Activated T-cell treated with anti-CD3 and anti-CD28 coated beads for 1 hour (primary cell): ENCODE measurements at places on chromosomes 7 and 10.

- DNase-seq: no peak
Observed at GRCh38 chr7:136183981-136184380, 206.8 kb upstream of the MTPN start.

- peak; percentile 1 for DNase-seq
Observed at GRCh38 chr10:15585303-15585715, 134.4 kb downstream of the ITGA8 start.

DNA sequence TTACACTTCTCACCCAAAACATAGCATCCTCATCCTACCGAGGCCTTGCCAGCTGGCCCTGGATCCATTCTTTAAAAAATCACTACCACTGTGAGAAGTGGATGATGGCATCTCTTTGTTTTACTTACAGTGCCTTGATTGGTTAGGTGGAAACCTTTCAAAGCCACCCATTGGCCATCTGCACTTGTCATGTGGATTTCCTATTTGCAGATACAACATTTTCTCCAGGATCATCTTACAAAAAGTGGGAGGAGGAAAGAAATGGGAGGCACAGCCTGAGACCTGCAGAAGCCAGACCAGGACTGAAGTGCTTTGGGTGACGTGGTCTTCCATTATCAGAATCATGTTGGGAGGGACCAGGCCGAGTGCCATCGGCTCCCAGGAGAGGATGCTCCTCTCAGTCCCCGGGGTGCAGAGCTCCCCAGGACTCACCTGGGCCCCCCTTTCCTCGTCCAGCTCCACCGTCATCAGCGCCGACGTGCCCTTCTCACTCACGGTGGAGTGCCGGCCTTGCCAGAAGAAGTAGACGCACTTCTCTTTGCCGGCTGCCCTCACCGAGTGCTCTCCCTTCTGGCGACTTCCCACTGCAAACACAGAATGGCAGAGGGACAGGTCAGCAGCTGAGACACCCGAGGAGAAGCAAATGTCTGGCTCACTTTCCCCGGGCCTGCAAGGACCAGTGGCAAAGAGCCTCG lies 161.2 kb downstream of the SVIL start:
- no peak for DNase-seq

GRCh38 chr10:121268863-121269432 lies 329.3 kb downstream of the FGFR2 start:
- no peak for DNase-seq

DNA sequence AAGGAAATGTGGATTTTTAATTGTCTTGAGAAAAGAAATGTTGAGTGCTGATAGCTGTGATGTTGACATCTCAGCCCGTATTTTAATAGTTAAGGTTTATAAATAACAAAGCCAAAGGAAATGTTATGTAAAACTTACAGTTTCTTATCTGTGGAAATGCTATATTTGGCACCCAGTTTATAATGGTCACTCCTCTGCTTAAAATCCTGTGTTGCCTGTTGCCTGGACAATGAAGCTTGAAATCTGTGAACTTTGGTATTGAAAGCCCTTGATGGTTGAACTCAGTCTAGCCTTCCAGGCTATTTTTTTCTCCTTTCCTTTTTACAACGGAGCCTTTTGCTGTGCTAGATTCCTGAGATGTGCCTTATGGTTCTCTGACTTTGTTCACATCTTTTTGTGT lies 46.5 kb downstream of the MCU start:
- DNase-seq: no peak

- DNase-seq: no peak
Observed at GRCh38 chr7:30378275-30378674, 93.9 kb downstream of the ZNRF2 start.

DNA sequence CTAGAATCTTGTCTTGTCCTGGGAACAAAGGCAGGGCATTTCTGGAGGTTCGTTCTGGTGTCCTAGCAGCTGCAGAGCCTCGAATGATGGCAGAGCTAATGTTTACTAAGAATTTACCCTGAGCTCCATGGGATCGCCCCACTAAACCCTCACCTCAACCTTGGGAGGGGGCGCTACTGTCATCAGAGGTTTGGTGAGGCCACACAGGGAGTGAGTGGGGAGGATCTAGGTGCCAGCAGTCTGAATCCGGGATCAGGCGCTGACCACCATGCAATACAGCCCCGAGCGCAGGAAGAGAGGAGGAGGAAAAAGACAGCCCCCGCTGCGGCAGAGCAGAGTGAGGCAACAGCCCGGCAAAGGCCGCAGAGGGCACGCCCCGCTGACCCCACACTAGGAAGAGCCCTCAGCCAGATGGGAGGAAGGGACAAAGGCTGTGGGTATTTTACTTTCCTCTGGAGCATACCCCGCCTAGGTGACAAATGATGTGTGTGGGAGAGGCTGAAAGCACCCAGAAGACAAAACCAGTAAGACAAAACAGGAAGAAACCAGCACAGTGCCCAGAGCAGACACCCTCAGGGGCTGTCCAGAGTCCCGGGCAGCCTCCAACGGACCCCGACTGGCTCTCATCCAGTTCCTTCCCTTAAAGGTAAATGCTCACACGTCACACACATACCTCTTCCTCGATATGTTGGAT lies 103.5 kb downstream of the FAM53B start:
- no peak for DNase-seq

DNA sequence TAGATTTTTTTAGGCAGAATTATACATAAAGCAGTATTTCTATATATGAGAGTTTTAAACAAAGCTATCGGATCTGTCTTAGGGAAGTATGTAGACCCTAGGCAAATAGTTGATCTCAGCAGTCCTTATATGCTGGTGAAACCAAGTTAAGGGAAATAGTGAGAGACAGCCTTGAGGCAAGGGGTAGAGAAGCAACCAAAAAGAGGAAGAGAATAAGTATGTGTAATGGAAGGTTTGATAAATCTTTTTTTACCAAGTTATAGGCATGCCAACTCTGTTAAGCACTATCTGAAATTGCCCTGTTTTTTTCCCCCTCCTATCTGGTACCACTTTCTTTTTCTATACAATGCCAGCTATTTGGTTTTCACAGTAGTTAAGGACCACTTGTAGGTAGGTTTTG lies 19.9 kb downstream of the SPAG6 start:
- no peak for DNase-seq

- peak; percentile 48 for DNase-seq
Observed at GRCh38 chr7:151168003-151168786, 701 bp upstream of the GBX1 start.

- DNase-seq: no peak
Observed at GRCh38 chr7:133761443-133761842, 365.7 kb upstream of the LRGUK start.

DNA sequence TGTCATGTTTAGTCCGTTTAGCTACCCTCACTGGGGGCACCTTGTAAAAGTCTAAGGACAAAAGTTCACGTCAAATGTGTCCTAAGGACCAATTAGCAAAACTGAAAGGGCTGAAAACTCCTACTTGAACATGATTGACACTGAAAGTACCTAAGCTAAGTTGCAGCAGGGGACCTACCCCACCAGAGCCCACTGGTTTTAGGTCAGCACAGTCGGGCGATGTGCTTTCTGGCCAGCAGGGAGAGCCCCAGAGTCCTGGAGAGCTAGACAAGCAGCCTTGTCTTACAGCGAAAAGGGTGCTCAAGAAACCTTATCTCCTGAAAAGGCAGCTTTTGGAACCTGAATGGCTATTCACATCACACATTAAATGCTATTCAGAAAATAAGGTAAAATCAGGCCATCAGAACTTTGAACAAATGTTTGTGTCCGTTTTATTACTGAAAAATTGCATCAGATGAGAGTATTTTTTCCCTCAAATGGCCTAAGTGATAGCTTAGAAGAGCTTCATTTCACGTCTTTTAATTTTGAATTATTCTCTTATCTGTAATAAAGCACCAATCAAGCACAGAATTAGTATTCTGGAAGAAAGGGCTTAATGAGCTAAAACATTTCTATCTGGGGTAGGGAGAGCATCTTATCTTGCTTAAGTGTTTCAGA lies 52.2 kb upstream of the MKI67 start:
- peak; percentile 18 for DNase-seq

- no peak for DNase-seq
Observed at GRCh38 chr7:70314221-70314620, 715.9 kb downstream of the AUTS2 start.

DNA sequence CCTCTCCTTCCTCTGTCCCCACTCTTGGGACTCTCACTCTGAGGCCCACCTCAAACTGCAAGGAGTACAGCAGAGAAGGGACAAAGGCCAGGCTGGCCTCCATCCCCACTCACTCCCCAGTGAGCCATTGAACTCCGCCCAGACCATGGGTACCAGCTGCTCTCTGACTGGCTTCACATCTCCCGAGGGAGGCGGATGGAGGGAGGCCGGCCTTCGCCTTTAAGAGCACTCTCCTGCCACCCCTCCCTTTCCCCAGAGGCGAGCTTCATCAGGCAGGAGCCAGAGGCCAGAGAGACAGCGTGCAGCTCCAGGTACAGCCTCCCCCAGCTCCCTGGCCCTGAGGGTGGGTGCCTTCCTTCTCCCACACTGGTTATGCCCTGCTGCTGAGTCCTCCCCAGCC lies 1.8 kb upstream of the LDB3 start:
- DNase-seq: no peak

DNA sequence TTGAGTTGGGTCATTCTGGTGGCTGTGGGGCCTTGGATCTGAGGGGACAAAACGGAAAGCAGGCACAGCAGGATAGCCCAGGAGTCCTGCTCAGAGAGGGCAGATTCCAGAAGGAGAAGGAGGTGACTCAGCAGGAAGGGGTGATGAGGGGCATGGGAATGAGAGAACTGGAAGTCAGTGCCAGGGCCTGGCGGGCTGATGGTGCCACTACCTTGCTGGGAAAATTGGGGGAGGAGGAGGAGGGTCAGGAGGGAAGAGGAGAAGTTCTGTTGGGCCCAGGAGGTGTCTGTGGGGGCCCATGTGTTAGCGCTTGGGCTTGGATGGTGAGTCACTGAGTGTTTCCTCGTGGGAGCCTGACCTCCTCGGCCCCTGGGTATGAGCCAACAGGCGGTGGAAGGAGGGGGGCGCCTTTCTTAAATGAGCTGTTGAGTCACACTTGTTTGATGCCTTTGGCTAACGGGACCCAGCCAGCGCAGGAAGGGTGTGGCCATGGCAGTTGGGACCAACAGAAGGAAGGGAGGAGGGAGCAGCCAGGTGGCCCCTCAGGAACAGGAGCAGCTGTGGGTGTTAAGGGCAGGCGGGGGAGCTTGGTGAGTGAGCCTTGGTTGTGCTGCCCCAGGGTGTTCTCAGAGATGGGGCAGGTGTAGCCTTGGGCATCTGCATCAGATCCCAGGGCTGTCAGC lies 130.0 kb upstream of the BTBD16 start:
- no peak for DNase-seq

- no peak for DNase-seq
Observed at GRCh38 chr7:50190776-50191175, 97.7 kb upstream of the ZPBP start.

DNA sequence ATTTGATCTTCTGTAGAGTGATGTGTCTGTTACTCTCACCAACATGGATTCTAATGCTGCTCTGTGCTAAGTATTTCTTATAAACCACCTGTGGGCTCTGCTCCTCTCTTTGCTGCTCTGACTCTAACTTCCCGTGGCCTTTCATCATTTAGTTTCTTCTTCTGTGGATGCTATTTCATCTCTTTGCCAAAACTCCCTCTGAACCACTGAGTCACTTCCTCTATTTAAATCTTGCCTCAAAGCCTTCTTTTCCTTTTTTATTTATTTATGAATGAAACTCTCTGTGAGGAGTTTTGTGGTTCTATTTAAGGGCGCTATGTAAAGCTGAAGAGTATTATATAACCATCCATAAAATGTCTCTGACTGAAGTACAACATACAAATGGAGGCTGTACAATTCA lies 538.5 kb downstream of the SUGCT start:
- DNase-seq: no peak

- no peak for DNase-seq
Observed at GRCh38 chr7:50594734-50595485, 29.7 kb upstream of the DDC start.

- no peak for DNase-seq
Observed at GRCh38 chr10:72524489-72524888, 101.4 kb downstream of the MICU1 start.

DNA sequence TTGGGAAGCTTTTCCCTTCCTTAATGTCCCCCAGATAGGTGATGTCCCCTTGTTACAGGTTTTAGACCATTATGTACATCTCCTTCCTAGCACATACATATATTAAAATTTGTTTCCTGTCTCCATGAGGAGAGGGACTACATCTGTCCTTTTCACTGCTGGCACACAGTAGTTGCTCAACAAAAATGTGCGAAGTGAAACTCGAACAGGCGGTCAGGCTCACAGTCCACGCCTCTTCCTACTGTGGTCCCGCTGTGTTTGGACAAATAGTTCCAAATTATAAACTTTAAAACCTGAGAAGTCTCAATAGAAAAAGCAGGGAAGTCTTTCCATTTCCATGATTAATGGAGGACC lies 1.2 kb upstream of the HHEX start:
- no peak for DNase-seq

DNA sequence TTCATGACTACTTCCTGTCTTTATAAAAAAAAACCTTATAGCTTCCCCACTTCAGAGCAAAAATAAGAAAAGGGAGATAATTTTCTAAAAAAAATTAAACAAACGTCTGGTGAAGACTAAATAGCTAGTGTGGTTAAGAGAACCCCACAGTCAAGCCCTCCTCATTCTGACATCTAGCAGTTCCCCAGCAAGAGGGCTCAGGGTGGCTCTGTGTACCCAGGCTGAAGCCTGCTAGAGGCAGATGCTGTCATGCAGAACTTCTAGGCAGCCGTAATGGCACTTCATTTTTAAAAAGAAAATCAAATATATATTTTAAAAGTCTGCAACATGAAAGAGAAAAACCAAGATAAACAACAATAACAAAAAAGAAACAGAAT lies 223.1 kb upstream of the KLF14 start:
- no peak for DNase-seq

GRCh38 chr10:97708976-97709946 lies 4.3 kb upstream of the MARVELD1 start:
- peak; percentile 22 for DNase-seq

DNA sequence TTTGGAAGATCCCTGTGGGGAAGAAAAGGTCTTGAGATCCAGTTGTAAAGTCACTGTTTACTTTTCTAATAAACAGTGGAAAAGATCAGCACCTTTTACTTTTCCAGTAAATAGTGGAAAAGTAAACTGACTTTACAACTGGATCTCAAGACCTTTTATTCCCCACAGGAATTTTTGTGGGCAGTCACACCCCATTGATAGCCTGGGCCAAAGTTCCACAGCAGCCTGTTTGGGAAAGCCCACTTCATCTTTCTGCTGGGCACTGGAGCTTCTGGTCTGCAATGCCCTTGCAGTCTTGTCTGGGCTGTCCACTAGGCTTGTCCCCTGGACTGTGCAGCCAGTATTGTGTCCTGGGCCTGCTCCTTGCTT lies 50.2 kb downstream of the ADCY1 start:
- DNase-seq: no peak

DNA sequence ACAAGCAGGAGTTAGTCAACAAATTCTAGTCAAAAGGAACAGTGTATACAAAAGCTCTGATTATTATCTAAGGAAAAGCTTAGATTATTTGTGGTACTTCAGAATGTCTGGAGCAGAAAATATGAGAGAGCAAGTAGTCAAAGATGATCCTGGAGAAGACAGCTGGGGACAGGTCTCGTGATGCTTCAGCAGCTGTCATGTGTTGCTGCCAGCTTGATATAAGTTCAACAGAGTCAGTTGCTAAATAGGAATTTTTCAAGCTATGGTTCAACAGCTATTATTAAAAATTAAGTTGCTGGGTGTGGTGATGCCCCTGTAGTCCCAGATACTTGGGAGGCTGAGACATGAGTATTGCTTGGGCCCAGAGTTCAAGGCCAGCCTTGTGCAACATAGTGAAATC lies 240.0 kb upstream of the RHOBTB1 start:
- no peak for DNase-seq
